ENCODE measurements at places on chromosomes 2 and 18.

- no peak for DNase-seq
Measured at GRCh38 chr18:77619525-77619924, 369.9 kb downstream of the GALR1 start.

DNA sequence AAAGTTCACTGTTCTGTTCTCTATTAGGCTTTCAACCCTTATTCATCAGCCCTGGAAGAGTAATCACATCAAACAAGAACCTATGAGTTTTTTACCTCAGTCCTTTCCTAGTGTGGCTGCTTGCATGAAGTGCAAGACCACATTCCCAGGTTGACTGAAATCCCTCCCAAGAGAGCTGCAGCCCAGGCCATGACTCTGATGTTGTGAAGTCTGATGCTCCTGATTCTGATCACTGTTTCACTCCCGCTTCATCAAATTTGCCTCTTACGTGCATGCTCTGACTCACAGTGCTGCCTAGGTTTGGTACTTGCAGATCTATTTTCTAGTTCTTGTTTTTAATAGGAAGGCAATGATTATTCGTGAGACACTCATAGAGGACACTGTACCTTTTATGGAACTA lies 58.2 kb upstream of the DSEL start:
- no peak for DNase-seq

DNA sequence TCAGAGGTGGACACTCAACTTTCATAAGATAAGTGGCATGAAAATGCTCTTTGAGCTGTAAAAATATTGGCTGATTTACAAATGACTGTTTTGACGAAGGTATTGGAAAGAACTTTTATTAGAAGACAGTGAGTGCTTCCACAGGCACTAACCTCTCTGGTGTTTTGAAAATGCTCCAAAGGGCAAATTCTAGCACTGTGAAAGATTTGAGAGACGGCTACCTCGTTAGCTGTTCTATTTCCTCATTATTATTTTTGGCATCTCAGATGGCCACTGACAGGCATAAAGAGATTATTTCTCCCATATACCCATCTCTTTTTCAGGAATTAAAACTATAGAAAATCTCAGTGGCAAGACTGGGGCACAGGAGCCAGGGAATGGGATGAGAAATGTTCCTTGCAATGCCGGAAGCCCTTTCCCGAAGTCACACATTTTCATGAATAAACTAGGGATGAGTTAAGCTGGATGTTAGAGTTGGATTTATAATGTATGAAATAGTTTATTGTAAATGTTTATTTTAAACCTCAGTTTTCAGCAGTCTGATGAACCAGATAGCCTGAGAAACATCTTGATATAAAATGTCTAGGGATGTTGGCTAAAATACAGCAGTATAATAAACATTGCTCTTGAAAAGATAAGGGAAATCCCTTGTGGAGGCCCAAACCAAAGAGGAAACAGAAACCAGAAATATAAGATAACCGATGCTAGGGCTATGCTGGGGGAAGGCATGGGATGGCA lies 175.7 kb downstream of the ASB1 start:
- no peak for DNase-seq

DNA sequence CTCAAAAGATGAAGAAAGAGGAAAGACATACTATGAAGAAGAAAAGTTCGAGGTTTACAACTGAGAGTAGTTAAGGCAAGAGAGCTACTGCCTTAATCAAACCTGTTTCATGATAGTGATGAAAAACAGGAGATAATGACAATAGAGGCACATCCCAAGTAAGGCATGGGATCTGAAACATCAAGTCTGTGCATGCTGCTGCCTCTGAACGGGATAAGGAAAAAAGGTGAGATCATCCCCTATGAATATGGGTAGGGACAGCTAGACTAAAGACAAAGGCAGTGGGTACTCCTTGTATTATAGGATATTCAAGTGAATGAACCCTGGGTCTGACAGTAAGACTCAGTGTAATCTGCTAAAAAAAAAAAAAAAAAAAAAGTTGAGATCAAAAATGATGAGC lies 3.0 kb downstream of the EXOC6B start:
- DNase-seq, result no peak

- no peak for DNase-seq
Measured at GRCh38 chr18:62366992-62367391, 41.9 kb downstream of the TNFRSF11A start.

- DNase-seq, result no peak
Measured at GRCh38 chr18:744832-745597, 32.6 kb upstream of the ENOSF1 start.

GRCh38 chr2:112001136-112001715 lies 53.8 kb upstream of the TMEM87B start:
- DNase-seq, result no peak

DNA sequence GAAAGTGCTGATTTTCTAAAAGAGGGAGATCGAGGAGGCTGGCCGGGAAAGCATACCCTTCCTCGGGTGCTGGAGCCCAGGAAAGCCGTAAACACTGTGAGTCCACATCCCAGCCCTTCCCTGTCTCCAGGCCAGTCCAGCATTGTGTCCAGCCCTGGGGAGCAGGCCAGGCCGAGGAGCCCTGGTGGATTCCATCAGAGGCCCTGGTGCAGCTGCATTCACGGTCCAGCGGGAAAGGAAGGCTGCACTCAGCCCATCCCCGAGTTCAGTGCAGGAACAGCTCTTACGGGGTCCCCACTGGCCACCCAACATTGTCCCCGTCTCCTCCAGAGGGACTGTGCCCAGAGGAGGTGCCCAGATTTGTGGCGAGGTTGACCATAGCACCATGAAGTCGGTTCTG lies 218.6 kb downstream of the KLHL29 start:
- no peak for DNase-seq

- DNase-seq, result no peak
Measured at GRCh38 chr18:42850174-42851083, 265.1 kb downstream of the RIT2 start.

DNA sequence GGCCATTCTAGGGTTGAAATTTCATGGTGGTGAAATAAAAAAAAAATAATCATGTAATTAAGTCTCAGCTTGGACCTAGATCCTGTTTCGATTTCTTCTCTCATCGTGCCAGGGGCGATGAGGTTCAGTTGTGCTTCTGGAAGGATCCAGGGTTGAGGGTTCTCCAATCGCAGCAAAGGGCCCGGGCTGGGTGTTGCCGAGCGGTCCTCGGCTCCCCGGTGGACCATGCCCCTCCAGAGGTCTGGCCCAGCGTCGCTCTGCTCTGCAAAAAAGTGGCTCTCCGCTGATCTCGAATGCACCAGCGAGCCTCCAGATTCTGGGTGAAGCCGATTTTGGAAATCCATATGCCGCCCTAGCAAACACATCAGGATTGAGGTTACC lies 39.0 kb downstream of the EN1 start:
- DNase-seq, result no peak

- no peak for DNase-seq
Measured at GRCh38 chr2:241692448-241692847, 5.8 kb upstream of the DTYMK start.

- peak; percentile 82 for DNase-seq
Measured at GRCh38 chr2:54579682-54580620, 123.8 kb downstream of the SPTBN1 start.

GRCh38 chr2:129605646-129606045 lies 373.8 kb upstream of the RAB6C start:
- DNase-seq, result no peak

GRCh38 chr2:230961091-230961491 lies 34.8 kb upstream of the SPATA3 start:
- DNase-seq, result no peak

DNA sequence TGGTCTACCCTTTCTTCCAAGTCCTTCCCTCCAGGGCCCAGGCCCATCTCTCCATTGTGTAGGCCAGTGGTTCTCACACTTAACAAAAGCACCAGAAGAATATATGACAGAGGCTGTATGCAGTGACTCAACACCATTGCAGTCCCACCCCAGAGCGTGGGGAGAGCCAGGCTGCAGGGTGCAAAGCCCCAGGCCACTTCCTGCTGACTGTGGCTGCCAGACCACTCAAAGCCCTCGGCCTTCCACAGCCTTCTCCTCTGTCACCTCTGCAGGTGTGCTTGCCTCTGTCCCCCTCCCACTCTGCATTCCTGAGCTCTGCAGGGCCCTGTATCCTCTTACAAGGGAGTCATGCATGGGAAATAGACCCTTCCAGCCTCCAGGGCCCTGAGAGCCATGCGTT lies 40.4 kb upstream of the ARHGEF4 start:
- DNase-seq, result no peak

- no peak for DNase-seq
Measured at GRCh38 chr2:179671043-179671981, 190.1 kb downstream of the ZNF385B start.

DNA sequence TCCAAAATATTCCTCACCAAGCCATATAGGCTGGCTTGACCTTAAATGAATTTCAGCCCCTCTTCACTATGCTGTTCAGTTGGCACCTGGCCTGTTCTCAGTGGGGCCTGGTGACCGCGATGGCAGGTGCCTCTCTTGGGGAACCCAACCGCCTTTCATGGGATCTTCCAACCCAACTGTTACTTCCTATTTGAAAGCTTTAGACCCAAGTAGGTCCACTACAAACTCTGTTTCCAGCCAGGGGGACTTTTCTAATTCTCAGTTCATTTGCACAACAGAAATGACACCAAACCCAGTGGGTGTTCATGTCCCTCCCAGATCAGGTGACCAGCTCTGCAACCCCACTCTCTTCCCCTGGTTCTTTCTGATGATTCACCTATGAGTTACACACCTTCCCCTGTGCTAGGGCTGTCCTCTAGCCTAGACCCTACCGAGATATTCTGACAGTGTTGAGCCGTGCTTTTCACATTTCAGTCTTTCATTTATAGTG lies 35.6 kb upstream of the NDUFV2 start:
- no peak for DNase-seq

DNA sequence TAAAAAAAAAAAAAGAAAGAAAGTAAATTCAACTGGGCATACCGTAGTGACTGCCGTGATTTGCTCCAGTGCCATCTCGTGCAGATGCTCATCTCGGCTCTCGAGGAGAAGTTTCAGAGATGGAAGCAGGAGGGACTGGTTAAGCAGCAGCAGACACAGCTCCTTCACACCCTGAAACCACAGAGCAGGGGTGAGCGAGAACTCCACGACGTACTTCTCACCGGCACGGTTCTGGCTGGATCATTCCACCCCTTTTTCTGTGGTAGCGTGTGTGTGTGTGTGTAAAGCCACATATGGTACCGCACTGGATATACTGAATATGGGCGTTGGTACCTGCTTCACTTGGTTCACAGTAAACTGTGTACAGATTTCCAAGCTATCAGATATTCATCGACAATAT lies 382.2 kb downstream of the NBAS start:
- DNase-seq, result no peak

GRCh38 chr2:190467575-190468083 lies 59.5 kb downstream of the MFSD6 start:
- DNase-seq, result no peak

- DNase-seq, result peak; percentile 23
Measured at GRCh38 chr18:48238636-48239035, 170.5 kb downstream of the ZBTB7C start.

DNA sequence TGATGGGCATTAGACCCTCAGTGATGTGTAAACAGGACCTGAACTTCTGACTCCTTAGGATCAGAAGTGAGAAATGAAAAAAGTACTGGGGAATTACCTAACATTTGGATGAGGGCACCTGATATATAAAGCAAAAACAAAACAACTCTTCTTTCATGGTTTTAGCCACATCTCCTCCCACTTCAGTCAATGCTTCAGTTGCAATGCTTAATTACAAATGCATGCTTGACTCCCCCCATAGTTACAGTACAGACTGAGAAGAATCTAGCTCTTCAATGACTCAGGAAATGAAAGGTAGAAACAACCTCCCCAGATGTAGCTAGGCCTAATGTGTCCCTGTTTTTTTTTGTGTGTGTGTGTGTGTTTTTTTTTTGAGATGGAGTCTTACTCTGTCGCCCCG lies 276.8 kb upstream of the POU3F3 start:
- no peak for DNase-seq

DNA sequence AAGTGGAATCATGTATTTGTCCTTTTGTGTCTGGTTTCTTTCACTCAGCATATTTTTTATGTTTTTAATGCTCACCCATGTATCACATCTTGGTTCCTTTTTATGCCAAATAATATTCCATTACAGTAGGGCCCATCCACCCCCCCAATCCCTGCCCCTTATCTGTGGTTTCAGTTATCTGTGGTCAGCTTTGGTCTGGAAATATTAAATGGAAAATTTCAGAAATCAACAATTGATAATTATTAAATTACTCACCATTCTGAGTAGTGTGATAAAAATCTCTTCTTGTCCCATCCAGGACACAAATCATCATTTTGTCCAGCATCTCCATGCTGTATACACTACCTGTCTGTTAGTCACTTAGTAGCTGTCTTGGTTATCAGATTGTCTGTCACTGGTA lies 66.7 kb downstream of the BIRC6 start:
- DNase-seq, result no peak

DNA sequence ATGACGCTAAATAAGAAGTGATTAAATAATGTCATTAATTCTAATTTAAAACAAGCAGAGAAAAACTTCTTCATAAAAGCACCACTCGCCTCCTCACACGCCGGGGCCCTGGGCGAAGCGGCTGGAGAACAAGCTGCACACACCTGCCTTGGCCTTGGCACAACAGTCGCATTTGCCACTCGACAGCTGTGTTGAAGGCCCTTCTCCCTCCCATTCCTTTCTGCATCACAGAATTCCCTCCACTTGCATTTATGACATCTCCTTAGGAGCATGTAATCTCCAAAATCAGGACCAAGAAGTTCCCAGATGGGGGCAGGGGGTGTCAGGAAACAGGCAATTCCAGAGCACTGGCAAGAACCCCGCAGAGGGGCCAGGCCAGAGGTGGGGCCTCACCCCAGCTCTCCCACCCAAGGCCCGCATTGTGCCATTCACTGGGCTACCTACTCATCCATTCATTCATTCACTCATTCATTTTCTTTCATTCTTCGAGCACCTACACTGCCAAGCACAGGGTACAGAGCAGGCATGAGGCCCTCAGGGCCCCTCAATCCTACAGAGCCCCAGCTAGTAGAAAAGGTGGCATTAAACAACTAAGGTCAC lies 6.4 kb downstream of the HDAC4 start:
- no peak for DNase-seq

GRCh38 chr18:67081482-67082211 lies 434.9 kb downstream of the DSEL start:
- no peak for DNase-seq

DNA sequence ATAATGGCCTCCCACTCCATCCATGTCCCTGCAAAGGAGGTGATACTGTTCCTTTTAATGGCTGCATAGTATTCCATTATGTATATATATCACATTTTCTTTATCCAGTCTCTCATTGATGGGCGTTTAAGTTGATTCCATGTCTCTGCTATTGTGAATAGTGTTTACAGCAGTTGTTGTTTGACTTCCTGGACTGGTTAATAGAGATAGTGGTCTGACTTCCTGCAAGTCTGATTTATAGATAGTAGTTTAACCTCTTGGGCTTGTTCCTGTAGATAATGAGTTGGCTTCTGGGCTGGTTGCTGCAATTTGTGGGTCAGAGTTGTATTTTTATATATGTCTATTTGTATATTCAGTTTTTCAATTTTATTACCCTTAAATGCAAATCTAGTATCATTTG lies 145.4 kb downstream of the ARL6IP6 start:
- DNase-seq, result no peak

DNA sequence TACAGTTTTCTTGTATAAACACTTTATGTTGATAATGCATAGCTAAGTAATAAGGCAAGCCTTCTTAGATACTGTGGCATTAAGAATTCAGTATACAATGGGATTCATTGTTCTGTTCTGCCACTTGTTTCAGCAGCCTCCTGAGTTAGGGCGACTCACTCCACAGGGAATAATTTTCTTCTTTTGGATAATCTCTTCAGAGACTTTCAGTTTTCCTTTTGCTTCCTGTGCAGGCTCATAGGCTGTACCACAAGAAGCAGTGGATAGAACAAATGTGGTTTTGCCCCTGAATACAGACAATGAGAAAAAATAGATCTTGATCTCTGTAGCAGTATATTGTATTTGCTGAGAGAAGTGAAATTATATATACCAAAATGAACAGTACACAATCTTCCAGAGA lies 298.0 kb downstream of the ZNF407 start:
- no peak for DNase-seq

All from Jurkat, Clone E6-1 (cell line).